ENCODE measurements at places on chromosomes 7 and 10.

- DNase-seq: no peak
These were observed 249.6 kb downstream of the EXOC4 start for GRCh38 chr7:133502498-133502897.

GRCh38 chr10:9294132-9294663, 1239.7 kb downstream of the GATA3 start:
- no peak for DNase-seq

- no peak for DNase-seq
These were observed 327.8 kb downstream of the WDR37 start for GRCh38 chr10:1384026-1384425.

GRCh38 chr10:22723343-22723779, 9.0 kb upstream of the PIP4K2A start:
- DNase-seq: no peak

All from substantia nigra (tissue), 51 donors.